Urothelium cell line (cell line): ENCODE measurements at places on chromosomes 16 and 17.

GRCh38 chr17:80426671-80427326 lies 11.8 kb downstream of the ENDOV start:
- DNase-seq: peak; percentile 92

DNA sequence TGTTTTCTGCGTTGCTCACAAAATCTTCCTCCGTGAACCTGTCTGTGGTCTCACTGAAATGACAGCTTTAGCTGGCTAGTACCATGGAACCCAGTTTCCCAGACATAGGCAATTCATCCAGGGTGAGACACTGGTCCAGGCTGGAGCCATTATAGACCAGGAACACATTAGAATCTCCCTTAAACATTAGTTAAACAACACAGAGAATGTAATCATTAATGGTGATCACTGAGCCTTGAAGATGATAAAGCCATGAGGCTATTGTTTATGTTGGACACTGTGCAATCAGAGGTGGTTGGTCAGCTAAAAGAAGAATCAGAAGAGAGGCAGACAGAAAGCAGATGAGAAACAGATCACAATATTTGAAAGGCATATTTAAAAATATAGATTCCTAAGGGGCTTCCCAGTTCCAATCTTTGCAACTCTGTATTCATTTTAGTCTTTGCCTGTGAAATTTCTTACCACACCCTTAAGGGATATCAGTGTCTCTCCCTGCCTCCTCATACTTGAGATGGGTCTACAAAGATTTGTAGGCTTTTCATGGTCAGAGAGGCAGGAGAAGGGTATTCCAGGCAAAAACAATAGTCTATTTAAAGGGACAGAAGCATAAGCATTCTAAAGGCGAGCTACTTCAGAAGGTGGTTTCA lies 317.9 kb downstream of the MAP2K6 start:
- no peak for DNase-seq

GRCh38 chr16:84851192-84852127 lies 31.7 kb downstream of the CRISPLD2 start:
- peak; percentile 91 for DNase-seq

- DNase-seq: no peak
These were observed 13.5 kb downstream of the CACNA1G start for GRCh38 chr17:50573866-50574611.

DNA sequence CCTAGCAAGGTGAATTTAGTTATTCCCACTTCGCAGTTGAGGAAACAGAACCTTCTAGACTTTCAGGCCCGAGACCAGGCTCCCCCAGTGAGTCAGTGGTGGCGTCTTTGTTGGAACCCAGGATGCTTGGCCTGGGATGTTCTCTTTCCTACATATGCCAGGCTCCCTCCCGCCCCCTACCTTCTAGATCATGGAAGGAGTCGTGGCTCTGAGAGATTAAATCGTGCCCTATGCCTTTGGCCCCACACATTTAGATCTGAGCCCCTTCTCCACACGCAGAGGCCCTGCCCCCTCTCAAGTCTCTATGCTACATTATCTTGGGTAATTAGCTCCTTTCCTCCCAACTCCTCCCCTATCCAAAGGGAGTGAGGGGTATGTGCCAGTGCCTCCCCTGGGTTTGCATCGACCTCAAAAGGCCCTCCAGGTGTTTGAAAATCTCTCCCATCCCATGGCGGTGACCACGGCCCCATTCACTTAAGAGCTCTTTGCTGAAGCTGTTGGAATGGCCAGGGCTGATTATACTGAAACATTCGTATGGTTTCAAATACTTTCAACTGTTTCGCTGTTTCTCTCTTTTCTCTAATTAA lies 3.0 kb downstream of the NGFR start:
- no peak for DNase-seq

GRCh38 chr16:14042706-14043105 lies 28.4 kb upstream of the MRTFB start:
- no peak for DNase-seq
